ENCODE measurements at places on chromosomes 7 and 10.

DNA sequence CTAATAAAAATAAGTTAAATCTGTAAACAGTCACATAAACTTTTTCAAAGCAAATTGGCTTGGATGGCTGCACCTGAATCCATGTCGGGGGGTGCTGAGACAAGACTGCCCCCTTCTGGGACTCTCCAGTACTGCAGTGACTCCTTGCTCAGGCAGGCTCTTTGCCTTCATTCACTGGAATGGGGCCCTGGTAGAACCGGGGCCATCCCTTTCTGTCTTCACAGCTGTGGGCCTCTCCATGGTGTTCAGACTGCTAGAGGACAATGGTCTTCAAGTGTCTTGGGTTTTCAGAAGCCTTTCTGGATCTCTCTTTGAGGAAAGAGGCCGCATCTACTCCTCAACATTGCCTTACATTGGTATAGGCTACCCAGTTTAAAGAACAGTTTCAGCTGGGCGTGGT lies 16.1 kb upstream of the IMPDH1 start:
- DNase-seq: no peak

DNA sequence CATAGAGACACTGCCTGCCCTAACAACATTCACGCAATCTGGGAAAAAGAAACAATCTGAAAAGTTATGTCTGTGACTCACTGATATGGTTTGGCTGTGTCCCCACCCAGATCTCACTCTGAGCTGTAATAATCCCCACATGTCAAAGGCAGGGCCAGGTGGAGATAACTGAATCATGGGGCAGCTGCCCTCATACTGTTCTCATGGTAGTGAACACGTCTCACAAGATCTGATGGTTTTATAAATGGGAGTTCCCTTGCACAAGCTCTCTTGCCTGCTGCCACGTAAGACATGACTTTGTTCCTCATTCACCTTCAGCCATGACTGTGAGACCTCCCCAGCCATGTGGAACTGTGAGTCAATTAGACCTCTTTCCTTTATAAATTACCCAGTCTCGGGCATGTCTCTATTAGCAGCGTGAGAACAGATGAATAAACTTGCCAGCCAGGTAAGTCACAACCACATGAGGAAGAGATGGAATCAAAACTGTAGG lies 341.5 kb upstream of the AOAH start:
- no peak for DNase-seq

DNA sequence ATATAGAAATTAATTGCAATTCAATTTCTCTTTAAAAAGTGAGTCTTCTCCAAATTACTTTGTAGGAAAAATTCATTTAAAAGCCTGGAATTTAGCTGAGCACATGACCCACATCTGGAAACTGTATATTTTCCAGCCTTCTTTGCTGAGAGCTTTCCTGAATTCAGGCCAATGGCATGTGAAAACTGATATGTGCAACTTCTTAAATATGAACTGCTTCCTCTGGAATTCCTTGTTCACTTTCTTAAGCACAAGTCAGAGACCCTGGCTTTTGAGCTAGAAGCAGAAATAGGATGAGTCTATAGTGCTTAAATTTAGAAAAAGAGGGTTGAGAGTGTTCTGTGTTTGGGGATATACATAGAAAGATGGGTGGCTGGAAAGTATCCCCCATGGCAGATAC lies 365.1 kb upstream of the MTPN start:
- no peak for DNase-seq

DNA sequence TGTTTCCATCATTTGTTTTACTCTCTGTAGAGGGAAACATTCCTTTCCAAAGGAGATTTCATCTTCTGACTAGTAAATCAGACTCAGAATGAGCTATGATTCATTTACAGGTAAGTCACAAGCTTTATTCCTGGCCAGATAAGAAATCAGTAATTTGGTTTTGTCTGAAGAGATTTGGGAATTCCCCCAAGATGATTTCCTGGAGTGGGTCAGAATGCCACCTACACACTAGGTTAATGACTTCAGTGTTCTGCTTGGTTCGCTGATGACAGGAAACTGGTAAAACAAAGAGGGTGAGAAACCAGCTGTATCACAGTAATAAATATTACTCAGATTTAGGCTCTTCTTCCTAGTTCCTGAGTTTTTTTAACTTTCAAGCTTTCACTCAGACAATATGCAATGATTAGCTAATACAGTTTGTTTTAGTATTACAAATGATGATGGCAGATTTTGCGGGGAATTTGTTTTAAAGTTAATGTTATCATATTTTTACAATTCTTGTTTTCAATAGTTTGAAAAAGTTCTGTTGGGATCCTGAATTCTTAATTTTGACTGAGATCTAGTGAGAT lies 8.3 kb upstream of the ASZ1 start:
- DNase-seq: no peak

DNA sequence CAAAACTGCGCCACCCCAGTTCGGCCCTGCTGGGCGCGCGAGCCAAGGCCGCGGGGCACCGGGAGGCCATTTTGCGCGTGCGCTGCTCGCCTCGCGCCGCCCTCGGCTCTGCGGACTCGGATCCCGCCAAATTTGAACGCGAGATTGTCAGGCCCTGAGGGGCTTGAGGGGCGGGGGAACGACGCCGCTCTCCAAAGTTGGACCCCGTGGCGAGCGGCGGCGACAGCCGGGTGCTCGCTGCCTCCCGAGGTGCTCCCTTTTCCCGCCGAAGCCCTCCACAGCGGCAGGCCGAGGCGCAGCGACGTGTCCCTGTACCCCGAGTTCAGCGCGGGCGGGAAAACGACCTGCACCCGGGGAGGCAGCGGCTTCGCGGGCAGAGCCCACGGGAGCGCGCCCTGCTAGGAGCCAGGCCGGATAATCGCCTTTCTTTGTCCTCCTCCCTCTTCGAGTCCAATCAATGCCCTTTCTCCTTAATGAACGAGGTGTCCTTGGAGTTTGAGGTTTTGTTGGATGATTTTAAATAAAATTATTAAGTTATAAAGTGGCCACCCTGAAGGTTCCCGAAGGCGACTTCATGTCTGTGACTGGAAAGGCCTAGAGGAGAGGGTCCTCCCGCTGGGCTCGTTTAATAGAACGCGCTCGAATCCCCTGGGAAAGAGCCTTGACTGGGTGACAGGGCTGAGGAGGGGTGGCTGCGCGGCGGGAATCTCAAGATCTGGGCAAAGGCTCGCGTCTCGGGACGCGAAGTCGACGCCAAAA lies 10.7 kb upstream of the SPAG6 start:
- DNase-seq: no peak

DNA sequence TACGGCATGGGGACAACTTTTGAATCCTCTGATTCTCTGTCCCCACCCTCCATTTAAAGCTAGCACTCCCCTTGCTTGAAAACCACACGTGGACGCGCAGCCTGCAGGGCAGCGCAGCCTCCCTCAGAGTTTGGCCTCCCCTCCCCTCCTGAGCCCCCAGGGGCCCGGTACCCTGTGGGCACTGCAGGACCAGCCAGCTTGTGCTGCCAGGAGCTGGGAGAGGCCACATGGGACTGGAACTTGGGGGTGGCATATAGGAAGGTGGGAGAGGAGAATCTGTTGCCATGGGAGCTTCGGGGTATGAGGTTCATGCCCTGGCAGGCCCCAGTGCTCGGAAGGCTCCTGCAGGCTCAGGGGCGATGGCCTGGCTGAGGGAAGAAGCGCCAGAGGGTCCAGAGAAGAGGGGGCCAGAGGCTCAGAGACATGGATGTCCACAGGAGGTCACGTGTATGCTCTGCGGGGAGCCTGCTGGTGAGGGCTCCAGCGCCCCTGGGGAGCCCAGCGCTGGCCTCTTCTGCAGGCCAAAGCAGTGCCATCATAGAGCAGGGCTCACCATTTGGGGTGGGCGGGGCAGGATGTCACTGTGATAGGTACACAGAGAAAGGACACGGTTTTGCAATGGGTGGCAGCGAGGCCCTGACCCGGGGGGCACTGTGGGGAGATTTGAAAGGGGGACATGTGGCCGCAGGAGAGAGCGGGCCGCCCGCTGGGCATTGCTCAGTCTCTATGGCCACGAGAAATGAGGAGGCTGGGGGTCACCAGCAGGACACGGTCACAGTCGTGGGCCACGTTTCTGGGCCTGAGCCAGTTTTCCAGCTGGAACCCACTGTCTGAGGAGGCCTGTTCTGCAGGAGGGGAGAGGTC lies 64.2 kb downstream of the GLRX3 start:
- DNase-seq: no peak

DNA sequence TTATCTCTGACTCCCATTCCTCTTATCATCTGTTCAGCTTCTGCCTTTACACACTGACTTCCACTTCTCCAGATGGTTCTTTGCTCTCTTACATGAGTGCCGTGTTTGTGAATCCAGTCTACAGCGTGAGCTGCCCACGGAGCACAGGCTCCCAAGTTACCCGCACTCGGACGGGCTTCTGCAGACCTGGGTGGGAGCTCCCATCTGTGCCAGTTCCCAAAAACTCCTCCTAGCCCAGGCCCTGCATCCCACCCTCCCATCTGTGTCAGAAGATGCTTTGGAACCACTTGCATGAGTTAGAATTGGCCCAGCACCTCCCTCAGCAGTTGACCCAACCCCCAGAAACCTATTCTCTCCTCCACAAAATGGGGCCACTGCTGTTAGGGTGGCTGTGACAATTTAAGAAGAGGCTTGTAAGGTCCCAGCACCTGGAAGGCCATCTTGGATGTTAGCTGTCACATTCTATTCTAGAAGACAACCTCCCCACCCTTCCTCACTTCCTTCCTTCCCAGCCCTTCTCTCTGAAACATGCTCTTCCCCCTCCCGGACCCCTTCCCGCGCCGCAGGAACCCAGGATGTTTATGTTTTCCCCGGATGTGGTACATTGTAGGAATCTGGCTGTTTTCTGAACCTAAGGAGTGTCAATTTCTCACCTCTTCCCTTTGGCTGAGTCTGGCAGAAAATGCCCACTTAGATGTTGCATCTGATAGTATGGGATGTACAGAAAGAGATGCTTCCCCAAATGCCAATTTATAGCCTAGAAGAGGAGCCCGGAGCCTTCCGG lies 79.2 kb downstream of the CCDC3 start:
- DNase-seq: no peak

DNA sequence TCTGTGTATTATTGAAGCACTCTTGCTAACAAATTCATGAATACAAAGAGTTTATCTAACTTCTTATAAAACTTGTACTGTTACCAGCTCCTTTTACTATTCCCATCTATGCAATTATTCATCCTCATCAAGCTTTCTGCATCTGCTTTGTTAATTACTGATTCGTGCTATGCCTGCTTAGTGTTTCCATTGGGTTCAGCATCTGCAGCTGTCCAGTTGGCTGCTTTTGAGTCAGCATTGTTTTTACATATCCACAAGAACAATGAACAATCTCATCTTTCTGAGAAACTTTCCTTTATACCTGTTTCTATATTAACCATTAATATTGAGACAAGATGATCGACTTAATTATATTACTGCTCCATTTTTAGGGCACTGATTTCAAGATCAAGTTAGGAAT lies 19.6 kb upstream of the ANLN start:
- DNase-seq: no peak

DNA sequence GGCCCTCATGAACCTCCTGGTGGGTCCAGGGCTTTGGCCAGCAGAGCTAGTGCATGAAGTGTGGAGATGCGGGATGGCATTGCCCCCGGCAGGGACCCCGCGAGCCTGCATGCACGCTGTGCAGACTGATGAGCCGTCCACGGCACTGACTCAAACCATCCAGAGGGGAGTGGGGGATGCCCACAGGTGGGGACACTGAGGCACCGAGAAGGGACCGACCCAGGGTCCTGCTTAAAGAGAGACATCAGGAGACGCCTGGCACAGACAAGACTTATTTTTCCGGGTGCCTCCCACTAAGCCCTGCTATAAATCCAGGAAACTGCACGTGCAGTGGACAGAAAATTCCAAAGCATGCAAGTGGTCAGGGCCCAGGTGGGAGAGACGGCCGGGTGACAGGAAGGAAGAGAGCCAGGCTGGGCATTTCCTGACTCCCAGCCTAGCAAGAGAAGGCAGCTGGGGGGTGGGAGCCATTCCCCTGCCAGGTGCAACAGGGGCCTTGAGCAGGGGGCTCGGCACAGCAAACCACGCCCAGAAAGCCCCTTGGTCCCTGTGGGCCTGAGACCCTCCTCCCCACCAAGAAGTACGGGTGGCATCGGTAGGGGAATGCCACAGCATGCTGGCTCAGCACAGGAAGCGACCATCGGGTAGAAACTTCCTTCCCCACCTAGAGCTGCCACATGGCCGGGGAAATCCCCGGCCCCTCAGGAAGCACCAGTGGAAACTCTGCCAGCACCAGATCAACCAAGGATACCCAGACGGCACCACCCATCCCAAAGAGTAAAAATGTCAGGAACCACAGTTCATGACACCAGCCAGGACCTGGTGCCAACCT lies 91.5 kb downstream of the FOXL3 start:
- no peak for DNase-seq

- no peak for DNase-seq
Measured at GRCh38 chr7:138345567-138345966, 114.5 kb upstream of the TRIM24 start.

DNA sequence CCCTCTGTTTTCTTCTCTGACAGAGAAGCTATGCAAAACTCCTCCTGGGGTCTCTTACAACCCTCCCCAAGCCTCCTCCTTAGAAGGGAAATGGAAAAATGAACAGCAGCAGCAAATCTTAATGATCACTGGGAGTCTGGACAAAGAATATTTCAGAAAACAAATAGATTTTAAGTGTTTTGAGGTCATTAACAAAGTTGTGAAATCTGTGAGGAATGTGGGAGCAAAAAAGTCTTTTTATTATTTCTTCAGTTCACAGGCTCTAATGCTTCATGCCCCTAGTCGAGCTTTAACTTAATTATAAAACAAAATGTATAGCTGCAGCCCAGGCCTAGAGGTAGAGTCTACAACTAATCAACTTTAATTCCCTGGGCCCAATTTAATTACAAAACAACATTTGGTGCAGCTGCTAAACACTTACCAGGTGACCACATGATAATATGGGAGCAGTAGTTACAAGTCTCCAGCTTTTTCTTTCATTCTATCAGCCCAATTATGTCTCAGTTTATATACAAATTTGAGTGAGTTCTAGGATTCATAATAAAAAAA lies 293.2 kb downstream of the THSD7A start:
- DNase-seq: no peak

DNA sequence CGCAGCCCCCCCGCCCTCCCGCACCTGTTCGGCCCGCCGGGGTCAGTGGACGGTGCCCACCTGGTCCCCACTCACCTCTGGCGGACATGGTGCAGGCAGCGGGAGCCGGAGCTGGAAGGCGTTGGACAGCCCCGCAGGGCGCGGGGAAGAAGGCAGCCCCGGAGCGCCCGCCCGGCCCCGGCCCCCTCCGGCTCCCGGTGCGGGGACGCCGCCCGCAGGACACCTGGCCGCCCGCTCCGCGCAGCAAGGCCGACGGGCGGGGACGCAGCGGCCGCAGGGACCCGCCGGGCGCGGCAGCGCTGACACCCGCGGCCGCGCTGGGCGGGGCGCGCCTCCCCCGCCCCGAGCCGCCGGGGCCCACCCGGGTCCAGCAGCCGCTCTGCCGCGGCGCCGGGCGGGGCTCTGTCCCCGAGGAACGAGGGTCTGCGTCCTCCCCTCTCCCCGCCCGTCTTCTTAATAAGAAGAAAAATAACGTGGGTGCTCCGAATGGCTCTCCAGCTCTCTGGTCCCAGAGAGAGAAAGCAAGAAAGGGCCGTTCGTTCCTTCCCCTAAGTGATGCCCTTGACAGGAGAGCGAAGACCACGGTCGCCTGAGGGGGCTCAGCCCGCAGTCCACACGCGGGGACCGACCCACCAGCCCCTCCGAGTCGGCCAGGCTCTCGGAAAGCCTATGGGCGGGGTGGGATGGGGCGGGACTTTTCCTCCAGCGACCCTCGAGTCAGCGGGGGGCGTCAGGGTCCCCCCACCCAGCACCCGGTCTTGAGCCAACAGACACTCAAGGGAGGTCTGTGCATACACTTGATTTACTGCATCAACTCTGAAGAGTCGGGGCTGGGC lies 53.4 kb upstream of the FHIP2A start:
- DNase-seq: no peak

Measured in amygdala (tissue), 56 donors.